Hepatocyte (in vitro differentiated cells): ENCODE measurements at places on chromosomes 5 and 9. TPM values are rescaled to one million over a fixed set of nuclear protein-coding genes. Genes with fewer than 3 reads are reported as not detected.
A peak's percentile ranks its signal among the peaks of the same experiment; 100 is the strongest.

DNA sequence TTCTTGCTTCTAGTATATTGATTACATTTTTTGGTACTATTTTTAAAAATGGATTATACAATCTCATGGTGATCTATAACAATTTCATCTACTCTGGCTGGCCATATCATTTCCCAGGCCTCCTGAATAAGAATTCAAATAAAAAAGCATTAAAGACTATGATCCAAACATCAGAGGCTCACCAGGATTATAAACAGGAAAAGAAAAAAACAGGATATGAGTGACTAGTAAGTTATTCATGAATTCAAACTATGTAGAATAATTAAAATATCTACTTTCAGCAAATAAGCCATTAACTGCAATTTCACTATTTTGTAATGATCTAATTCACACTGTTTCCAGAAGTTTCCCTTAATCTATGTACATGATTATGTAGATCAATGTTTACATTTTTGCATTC, 293.1 kb upstream of the CDH6 start:
- DNase-seq, result no peak

- no peak for DNase-seq
Measured at GRCh38 chr9:104301755-104302154, 202.3 kb upstream of the OR13F1 start.

GRCh38 chr5:69276422-69277174, 41.9 kb downstream of the CDK7 start:
- peak; percentile 44 for DNase-seq

- DNase-seq, result no peak
Measured at GRCh38 chr5:58326022-58326421, 133.9 kb downstream of the PLK2 start.

GRCh38 chr5:69367697-69368279, 1.5 kb downstream of the AK6 start:
- no peak for DNase-seq

GRCh38 chr5:149062371-149063016, 368 bp downstream of the SH3TC2 start:
- peak; percentile 69 for DNase-seq

GRCh38 chr9:110427497-110428104, 89.9 kb upstream of the TXNDC8 start:
- peak; percentile 69 for DNase-seq

Gene IL17B
- polyA plus RNA-seq, result 0.27 TPM in 1 of 2 replicates, not detected in the other

Gene PCDHB8
- polyA plus RNA-seq, result 0.17 and 0.75 TPM in 2 replicates

Gene SV2C
- 0.04 and 0.05 TPM in 2 replicates for polyA plus RNA-seq

Gene SLC46A2
- polyA plus RNA-seq, result not detected in 2 replicates

Gene NRARP
- 13.1 and 18.7 TPM in 2 replicates for polyA plus RNA-seq
